CD4-positive, alpha-beta T cell treated with Interleukin-4 for 4 hours (primary cell): ENCODE measurements at places on chromosomes 16 and 17.

DNA sequence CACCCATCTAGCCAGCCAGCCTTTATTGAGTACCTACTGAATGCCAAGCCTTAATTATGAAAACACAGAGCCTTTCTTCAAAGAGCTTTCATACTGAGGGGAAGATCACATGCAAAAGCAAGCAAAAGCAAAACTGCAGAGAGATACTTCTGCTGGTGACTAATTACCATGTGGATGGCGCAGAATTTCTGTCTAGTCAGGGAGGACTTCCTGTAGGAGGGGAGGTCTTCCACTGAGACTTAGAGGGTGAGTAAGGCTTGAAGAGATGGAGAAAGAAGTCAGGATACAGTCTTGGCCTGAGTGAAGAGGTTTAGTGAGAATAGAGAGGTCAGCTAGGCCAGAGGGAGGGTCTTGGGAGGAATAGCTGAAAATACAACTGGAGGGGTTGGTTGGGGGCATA lies 53.9 kb upstream of the CCL2 start:
- DNase-seq = no peak

DNA sequence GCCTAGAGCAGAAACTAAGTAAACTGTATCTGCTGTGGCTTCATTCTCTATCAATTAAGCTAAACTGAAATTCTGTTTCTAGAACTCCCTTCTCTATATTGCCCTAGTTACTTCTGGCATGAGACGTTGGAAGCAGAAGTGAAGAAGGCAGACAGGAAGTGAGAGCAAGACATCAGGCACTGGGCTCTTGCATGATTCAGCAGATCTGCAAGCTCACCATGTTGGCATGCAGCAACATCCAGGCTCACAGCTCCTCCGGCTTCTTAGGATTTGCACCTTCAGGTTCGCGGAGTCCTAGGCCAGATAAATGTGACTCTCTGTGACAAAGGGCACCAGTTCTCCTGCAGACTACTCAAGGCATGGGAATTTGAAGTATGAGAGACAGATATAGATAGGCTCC lies 148.3 kb downstream of the CDH8 start:
- DNase-seq = no peak

GRCh38 chr16:3063625-3064386 lies 1.6 kb upstream of the IL32 start:
- no peak for DNase-seq

DNA sequence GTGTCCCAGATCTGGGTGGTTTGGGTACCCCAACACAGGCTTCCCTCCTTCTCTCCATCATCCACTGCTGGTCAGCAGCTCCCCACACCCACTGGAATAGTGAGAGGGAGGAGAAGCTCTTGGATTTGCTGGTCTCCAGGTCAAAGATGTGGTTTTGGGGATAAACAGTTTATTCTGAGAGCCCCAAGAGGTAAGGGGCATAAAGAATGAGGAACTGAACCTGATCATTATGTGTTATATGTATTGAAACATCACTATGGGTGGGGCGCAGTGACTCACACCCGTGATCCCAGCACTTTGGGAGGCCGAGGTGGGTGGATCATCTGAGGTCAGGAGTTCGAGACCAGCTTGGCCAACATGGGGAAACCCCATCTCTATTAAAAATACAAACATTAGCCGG lies 3.9 kb downstream of the DPEP2 start:
- peak; percentile 48 for DNase-seq

DNA sequence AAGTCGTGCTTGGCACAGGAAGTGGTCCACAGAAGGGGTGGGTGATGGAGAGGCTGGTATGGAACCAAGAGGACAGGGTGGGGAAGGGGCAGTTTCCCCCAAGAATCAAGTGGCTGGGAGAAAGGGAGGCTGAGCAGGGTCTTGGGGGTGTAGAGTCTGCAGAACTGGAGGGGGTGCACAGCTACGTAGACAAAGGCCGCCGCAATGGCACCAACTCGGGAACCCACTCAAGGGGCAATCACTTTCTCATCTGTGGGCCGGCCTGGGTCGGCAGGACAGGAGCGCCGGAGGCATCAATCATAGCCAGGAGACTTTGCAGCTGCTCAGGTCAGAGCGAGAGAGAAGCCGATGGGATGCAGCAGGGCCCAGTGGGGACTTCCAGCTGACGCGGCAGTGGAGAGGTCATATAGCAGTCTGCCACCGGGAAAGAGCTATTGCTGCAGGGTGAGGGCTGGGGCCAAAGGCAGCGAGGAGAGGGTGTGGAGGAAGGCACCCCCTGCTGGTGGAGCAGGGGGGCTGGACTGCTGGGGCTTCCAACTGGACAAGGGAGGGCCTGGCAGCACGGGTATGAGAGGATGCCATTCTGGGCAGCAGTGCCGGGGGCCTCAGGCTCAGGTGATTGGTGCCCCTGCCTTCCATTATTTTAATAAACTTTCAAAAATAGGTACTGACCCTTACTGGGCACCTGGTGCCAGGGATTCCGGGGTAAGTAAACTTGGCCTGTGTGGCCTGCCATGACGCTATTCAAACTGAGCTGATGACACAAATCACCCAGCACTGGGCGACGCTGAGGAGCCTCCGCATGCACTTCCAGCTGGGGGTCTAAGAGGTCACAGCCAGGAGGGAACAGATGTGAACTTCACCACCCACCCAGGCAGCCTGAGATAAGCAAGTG lies 52.5 kb upstream of the MTSS2 start:
- no peak for DNase-seq

DNA sequence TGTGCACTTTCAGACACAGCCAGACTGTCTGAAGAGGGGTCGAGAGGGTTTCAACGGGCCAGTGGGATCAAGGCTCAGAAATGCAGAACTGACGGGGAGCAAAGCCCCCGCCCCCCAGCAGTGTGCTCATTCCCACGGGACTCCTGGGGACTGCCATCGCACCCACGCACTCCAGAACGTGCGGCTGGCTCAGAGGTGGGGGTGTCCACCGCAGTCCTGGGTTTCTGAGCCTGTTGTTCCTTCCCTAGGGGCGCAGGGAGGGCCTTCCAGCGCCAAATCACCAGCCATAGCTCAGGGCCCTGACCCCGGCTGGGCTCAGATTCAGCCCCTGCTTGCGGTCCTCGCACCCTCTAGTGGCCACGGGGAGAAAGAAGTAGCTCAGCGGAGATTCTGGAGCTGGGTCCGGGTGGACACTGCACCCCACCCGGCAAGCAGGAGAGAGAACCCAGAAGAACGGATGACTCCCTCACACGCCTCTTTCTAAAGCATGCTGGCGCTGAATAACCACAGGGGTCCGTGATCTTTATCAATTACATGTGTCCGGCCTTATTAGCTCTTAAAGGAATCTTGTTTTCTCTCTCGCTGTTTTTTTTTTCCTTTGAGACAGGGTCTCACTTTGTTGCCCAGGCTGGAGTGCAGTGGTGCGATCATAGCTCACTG lies 45.0 kb upstream of the USP7 start:
- DNase-seq = peak; percentile 57

DNA sequence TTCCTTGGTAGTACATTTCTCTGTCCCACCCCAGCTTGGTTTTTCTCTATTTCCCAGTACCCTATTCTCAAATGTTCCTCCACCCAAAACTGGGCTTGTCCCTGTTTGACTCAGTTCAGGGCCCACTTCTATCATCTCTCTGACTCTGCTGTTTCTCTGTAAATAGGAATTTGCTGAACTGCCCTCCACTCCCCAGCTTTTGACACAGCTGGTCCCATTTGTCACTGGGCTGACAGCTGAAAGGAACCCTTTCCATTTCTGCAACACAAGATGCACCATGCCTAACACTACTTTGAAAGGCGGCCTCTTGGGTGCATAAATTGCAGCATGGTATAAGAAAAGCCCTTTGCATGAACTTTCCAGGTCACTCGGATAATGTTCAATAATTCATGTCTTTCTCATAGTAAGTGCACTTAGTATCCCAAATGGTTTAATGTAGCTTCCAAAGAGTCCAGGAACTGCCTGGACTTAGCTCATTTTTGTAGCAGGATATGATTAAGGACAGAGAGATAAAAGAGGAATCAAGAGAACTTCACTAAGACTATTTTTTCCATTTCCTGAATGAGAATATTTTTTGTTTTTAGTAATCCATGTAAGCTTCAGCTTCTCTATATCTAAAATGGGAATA lies 256.7 kb downstream of the CDH11 start:
- no peak for DNase-seq

GRCh38 chr16:30787613-30788378 lies 791 bp upstream of the ZNF629 start:
- DNase-seq = no peak

- no peak for DNase-seq
Observed at GRCh38 chr16:88494335-88495154, 41.5 kb downstream of the ZFPM1 start.

GRCh38 chr17:55833306-55833705 lies 82.5 kb downstream of the PCTP start:
- no peak for DNase-seq

- DNase-seq = peak; percentile 59
Observed at GRCh38 chr16:1645914-1646525, 32.1 kb upstream of the JPT2 start.

DNA sequence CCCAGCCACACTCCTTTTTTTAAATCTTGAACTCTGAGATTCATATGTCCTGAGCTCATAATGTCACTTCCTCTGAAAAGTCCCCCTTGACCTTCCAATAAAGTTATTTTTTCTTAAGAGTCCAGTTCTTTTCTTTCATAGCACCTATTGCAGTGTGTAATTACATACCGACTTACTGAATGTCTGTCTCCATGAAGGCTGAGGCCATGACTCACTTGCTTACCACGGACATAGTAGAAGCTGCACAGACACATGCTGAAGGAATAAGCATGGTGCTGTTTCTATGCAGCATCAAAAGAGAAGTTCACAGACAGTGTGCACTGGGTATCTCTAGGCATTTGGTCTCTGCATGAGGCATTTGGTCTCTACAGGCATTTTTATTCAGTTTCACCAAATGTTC lies 77.2 kb downstream of the C17orf67 start:
- no peak for DNase-seq

DNA sequence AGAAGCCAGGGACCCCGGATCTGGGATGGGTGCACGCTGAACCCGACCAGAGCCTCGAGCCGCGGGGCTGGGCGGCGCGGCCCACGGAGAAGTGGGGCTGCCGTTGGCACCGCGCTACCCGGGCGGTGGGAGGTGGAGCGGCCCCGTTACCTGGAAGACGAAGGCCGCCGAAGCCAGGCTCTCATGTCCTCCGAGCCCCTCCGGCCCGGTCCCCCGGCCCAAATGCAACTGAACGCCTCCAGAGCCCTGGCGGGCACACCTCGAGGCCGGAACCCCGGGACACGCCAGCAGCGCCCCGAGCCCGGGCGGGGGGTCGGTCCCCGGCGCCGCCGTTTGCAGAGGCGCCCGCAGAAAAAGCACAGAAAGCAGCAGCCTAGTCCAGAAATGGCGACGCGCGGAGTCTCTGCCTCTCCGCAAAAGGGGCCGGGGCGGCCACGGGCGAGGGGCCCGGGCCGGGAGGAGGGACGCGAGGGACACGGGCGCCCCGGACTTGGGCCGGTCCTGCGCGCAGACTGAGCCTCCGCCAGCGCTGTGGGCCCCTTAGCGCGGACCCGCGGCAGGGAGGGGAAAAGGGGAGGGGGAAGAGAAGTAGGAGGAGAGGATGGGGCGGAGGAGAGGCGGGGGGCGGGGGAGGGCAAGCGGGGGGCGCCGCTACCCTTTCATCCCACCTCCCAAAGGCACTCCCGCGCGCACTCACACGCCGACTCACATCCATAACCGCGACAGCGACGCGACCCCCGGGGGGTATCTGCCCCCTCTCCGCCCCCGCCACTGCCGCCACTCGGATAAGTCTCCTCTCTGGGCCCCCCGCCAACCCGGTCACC lies 1.4 kb downstream of the AXIN2 start:
- no peak for DNase-seq

GRCh38 chr17:56074361-56074890 lies 78.8 kb upstream of the ANKFN1 start:
- no peak for DNase-seq

DNA sequence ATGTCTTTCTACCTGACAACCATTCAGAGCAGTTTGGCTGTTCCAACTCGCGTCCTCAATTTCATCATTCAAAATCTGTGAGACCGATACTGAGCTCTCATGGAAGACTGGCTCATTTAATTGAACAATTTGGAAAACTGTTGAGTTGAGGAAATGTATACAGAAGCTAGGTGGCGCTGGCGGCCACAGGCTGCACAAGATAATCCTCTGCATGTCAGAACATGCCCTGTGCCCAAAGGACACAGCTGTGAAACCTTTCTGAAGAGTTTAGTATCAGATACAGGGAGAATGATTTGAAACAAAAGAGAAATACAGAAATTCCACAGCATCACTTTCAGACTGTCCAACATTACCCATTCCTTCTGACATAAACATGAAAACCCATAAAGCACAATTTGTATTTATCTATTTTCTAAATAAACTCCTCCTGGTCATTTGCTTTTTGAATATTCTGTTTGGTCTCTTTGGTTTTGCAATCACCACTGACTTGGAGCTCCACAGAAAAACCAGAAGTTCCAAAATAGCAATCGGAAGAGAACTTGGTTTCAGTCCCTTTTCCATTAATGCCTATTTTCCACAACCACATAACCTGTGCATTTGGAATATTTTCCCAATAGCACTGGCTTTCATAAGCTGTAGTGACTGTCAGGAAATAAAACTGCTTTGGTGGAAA lies 192.8 kb downstream of the MAP2K6 start:
- no peak for DNase-seq

GRCh38 chr17:15377616-15378015 lies 36.2 kb upstream of the TEKT3 start:
- DNase-seq = no peak

DNA sequence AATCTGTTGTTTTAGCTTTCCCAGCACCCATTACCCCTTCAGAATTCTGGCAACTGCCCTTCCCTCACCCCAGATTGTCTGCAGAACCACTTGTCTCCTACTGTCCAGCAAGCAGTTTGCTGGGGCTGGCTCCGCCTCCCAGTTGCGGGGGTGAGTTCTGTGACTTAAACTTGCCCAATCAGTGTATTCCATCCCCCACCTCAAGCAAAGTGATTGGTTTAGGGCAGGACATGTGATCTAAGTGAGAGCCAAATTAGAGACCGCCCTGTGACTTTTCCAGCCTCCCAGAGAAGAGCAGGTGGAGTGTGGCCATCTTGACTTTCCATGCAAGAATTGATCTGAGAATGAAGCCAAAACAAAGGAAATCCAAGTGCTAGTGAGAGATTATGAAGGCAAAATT lies 22.7 kb upstream of the SRCIN1 start:
- DNase-seq = no peak

GRCh38 chr16:2236337-2237101 lies at the start of gene DNASE1L2:
Gene DNASE1L2 (plus strand): TSS chr16:2236444. CDS start chr16:2236817, 373 bp downstream.
- DNase-seq = no peak

GRCh38 chr17:78417531-78417909 lies 39.1 kb downstream of the PGS1 start:
- DNase-seq = no peak
